Sciatic nerve (tissue), 2 donors: ENCODE measurements at places on chromosomes 2 and 18.

DNA sequence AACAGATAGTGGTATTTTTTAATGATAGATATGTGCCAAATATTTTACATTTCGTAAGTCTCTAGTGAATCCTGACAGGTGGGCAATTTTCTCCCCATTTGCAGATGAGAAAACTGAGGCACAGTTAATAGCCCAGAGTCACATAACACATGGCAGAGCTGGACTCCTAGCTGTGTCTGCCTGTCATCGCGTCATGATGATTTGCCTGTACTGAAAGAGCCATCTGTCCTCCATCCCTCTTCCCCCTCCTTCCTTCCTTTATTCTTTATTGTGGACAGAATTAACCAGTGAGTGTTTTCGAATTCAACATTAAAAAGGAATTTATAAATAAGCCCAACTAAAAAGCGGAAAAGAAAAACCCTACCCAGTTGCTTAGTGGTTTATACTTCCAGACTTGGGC lies 3.2 kb downstream of the DNAJB2 start:
- no peak for DNase-seq

GRCh38 chr2:120546048-120546864 lies 189.4 kb upstream of the GLI2 start:
- DNase-seq = peak; percentile 71

DNA sequence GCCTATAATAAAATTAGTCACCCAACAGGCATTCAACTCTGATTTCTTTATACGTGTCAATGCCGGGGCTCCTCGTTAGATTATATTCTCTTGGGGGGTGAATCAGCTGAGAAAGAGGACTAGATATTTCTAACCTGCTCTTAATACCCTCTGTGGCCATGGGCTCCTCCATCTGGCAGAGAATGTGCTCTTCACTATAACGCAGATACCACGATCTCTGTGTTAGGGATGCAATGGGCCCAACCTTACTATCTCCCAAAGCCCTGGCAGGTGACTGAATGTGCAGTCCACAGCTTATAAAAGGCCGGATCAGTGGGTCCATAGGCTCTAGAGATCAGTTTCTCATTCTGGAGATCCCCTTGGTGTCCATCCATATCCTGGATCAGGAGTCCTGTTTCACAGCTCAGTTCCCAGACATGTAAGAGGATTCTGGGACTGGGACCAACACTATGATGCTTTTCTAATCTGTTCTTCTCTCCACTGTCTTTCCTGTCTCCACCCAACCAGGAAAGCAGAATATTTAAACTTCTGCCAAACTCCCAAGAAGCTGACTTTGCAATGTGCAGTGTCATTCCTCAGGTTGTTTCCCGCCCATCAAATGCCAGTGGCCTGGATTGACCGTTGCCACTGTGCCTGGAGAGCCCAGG lies 71.4 kb upstream of the CELF4 start:
- no peak for DNase-seq

- peak; percentile 70 for DNase-seq
Measured at GRCh38 chr2:23386339-23387220, 1.6 kb downstream of the KLHL29 start.

- DNase-seq = no peak
Measured at GRCh38 chr2:132477962-132478361, 61.4 kb downstream of the GPR39 start.

GRCh38 chr2:201880993-201881611 lies 74.8 kb downstream of the CDK15 start:
- DNase-seq = no peak

DNA sequence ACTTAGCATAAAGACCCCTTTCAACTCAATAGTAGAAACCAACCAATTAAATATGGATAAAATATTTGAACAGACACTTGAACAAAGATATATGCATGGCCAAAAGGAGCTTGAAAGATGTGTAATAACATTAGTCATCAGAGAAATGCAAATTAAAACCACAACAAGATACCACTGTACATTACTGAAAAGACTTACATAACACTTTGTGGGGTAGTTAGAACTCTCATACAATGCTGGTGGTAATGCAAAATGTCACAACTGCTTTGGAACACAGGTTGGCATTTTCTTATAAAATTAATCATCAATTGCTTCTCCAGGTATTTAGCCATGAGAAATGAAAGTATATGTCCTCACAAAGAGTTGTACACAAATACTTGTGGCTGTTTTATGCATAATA lies 60.7 kb downstream of the TTC27 start:
- no peak for DNase-seq

GRCh38 chr2:137672989-137673552 lies 291.2 kb upstream of the HNMT start:
- no peak for DNase-seq

DNA sequence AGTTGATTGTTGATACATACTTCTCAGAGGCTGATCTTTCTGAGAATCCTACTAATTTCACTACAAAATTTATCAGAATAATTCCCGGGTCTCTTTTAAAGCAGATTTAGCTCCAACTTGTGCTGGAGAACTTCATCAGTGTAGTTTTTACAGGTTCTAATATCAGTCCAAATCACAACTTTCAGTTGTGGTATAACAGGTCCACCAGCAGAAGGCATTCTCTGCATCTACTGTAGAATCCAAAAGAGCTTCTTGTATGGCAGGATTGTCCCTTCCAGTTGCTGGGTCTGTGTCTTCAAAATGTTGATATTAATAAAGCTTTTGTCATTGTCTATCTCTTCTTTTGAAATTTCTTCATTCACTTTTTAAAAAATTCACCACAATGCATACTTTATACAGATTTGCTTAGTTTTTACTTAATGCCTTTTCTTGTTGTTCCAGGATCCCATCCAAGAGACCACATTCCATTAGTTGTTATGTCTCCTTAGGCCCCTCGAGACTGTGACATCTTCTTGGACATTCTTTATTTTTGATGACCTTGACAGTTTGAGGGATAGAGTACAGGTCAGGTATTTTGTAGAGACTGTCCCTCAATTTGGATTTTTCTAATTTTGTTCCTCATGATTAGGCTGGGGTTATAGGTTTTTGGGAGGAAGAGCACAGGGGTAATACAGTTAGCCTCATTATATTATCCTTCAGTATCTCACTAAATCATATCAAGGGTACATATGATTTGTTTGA lies 490.5 kb upstream of the MEX3C start:
- DNase-seq = no peak

- no peak for DNase-seq
Measured at GRCh38 chr18:4641771-4642368, 186.8 kb upstream of the DLGAP1 start.

GRCh38 chr18:22977847-22978701 lies 44.9 kb downstream of the RBBP8 start:
- DNase-seq = no peak

GRCh38 chr2:215870088-215870490 lies 143.3 kb downstream of the MREG start:
- no peak for DNase-seq

DNA sequence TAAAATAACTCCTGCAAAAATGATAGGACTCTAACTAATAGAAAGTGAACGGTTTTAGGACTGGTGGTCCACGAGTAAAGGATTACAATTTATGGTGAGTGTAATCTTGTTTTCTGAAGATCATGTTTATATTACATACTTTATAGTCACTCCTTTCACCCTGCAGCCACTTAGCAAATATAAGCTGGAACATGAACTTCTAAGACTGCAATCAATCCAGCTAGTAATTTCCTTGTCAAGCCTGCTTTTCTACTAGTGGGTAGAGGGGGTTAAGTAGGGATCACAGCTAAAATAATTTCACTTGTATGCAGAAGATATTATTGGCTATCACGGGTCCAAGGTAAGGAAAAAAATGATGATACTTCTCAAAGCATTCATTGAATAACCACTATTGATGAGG lies 125.5 kb upstream of the NETO1 start:
- DNase-seq = no peak

DNA sequence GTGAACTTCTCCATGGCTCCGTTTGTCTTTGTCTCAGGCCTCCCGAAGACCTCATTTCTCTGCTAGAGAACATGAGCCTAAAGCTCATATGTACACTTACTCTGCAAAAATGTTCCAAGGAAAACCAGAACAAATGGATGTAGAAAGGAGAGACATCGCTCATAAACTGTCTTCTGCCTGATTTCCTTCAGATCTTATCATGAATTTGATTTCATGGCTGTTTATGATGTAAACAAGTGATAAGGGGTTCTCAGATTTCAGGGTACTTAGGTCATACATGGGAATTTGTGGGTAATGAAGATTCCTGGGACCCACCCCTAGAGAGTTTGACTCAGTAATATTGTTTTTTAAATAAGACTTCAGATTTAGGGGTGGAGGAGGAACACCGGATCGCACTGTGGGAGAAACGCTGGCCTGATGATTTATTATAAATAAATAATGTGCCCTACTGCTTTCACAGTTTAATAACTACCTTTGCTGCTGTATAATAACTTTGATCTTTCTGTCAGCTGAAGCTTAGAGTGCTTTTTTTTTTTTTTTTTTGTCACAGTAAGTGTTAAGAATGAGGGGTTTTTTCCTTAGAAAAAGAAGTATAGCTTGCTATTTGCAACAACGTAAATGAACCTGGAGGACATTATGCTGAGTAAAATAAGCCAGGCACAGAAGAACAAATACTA lies 14.9 kb downstream of the AOX1 start:
- no peak for DNase-seq

DNA sequence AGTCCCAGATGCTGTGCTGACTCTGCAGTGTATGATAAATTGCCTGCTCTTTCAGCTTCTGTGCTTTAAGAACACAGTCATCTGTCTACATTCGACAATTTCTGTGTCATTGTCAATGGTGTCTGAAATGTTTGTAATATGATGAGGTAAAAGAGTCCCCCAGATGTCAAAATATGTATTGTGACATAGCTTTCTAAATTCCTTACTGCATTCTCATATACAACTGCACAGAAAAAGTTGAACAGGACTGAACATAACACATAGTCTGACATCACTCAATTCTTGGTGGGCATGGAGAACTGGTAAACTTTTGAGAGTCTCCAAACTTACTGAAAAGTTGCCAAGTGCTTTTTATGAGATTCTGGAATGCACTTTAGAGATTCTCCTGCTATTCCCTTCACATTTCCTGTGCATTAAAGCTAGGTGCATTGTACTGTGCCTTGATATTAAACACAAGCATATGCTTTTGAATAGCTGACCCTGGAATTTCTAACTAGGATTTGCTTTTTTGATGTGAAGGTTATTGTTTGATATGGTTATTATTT lies 48.1 kb upstream of the ARHGAP28 start:
- DNase-seq = no peak

DNA sequence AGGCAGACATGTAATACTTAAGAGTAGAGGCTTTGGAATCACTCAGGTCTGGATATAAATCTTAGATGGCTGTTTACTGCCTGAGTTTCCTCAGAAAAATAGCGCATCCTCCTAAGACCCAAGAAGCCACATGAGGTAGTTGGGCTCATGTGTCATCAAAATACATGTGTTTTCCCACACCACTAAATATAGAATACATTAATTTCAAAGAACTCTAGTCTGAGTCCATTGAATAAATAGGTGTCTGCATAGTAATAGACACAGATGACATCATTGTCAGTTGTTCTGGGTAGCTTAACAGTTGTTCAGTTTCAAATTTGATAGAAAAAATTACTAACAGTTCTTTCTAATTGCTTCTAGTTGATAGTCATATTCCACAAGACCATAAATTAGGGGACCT lies 9.6 kb downstream of the PPP1R1C start:
- no peak for DNase-seq

DNA sequence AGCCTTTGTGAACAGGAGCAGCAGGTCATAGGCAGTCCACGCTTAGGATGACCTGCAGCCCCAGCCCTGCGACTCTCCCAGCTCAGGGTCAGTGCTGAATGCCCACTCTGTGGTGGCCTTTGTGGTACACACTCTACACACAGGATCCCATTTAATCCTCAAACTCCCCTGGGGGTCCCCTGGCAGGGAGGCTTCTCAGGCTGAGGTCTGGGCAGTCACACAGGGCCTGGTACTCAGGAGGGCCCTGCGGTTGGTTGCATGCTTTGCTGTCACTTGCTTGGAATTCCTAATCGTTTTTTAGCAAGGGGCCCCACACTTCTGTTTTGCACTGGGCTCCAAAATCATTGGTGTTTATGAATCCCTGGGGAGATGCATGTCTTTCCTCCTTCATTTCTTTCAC lies 113.0 kb downstream of the EML6 start:
- no peak for DNase-seq
